Psoas muscle (tissue), 8 donors: ENCODE measurements at places on chromosomes 7 and 10.

- peaks cover 76% of the 10 kb centered on the region for H3K4me1 ChIP-seq
- DNase-seq = no peak
- H3K36me3 ChIP-seq = no peaks in the 10 kb centered on the region
These were observed 35.2 kb downstream of the EEPD1 start for GRCh38 chr7:36188266-36188665.

DNA sequence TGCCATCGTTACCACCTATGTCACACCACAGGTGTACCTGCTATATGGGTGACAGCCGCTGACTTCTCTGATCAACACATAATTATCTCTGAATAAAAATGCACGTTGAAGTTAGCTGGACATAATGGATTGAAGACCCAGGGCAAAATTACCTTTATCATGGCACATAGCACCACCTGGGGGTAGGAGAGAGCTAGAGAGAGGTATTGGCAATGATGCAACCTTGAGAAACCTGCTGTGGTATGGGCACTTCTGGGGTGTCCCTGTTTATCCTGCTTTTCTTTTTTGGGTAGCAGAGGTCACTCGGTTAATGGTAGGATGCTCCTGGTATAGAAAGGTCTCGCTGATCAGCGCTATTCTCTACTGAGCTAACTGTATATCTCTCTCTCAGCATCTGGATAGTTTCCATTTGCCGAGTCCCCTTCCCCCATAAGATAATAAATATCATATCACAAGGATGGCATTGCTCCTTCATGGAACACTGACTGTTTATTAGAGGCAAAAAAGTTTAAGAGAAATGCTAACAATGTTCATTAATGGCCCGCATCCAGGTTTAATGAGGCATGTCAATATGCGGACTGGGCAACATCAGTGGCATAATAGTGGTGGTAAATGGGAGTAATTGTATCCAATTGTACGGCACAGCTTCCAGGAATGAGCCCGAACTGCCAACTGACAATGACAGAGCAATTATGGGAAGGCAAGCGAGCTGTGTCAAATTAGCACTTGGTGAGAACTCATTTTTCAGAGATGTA is 323.1 kb downstream of the TFEC start:
- H3K27ac ChIP-seq = no peak overlapping the region
- no peak for DNase-seq
- no peaks in the 10 kb centered on the region for H3K27me3 ChIP-seq
- H3K4me1 ChIP-seq = no peaks in the 10 kb centered on the region
- no peak overlapping the region for H3K4me3 ChIP-seq
- H3K36me3 ChIP-seq = no peaks in the 10 kb centered on the region

- no peak overlapping the region for H3K4me3 ChIP-seq
- no peak for DNase-seq
- no peak overlapping the region for H3K27ac ChIP-seq
- no peaks in the 10 kb centered on the region for H3K4me1 ChIP-seq
- no peaks in the 10 kb centered on the region for H3K27me3 ChIP-seq
- H3K36me3 ChIP-seq = no peaks in the 10 kb centered on the region
These were observed 394.5 kb downstream of the SEMA3D start for GRCh38 chr7:84792231-84792893.

DNA sequence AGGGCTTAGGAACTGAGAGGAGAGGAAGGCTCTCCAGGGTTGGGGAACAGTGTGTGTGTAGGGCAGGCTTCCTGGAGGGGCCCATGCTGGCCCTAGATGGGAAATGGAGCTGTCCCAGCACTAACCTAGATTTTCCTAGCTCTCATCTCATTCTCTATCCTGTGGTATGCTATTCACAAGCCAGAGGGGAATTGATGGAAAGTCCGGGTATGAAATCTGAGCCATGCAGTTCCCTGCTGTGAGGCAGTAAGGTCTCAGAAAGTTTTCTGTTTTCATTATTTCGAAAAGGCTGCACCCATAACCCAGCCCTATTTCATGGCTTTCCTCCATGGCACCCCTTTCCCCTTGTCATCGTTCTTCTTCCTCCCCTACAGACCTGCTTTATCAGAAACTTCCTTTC is 220.3 kb downstream of the RPS24 start:
- no peak for DNase-seq
- H3K36me3 ChIP-seq = no peaks in the 10 kb centered on the region
- no peaks in the 10 kb centered on the region for H3K27me3 ChIP-seq
- H3K4me3 ChIP-seq = no peak overlapping the region
- no peak overlapping the region for H3K27ac ChIP-seq

GRCh38 chr10:22824520-22824919 is 103.3 kb upstream of the ARMC3 start:
- H3K36me3 ChIP-seq = no peaks in the 10 kb centered on the region
- DNase-seq = no peak
- no peaks in the 10 kb centered on the region for H3K27me3 ChIP-seq

GRCh38 chr10:70500812-70501301 is 22.3 kb downstream of the PALD1 start:
- no peaks in the 10 kb centered on the region for H3K27me3 ChIP-seq
- H3K4me3 ChIP-seq = no peak overlapping the region
- no peaks in the 10 kb centered on the region for H3K36me3 ChIP-seq
- H3K4me1 ChIP-seq = peaks cover 15% of the 10 kb centered on the region
- H3K27ac ChIP-seq = peak overlapping the region; percentile 20

DNA sequence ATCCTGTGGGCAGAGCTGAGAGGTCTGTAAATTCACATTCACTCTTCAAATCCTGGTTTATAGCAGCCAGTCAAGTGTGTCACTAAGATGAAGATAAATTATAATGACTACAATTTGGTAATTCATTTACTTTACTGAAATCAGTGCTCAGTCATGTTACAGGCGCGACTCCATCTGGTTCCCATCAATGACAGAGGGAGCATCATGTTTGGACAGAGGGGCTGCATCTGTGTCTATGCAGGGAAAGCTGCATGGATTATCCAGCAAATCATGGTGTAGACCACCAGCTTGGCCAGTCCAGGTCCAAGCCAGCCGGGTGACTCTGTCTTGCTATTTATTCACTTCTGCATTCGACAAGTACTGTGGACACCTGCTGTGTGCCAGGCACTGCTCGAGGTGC is 214.1 kb upstream of the ZNF32 start:
- DNase-seq = no peak
- peak overlapping the region; percentile 66 for H3K27ac ChIP-seq
- no peak overlapping the region for H3K4me3 ChIP-seq
- H3K36me3 ChIP-seq = no peaks in the 10 kb centered on the region

- no peak overlapping the region for H3K27ac ChIP-seq
- H3K4me3 ChIP-seq = peak overlapping the region; percentile 31
- H3K27me3 ChIP-seq = peaks cover 7% of the 10 kb centered on the region
These were observed 4.2 kb downstream of the AHR start for GRCh38 chr7:17302575-17303142.

DNA sequence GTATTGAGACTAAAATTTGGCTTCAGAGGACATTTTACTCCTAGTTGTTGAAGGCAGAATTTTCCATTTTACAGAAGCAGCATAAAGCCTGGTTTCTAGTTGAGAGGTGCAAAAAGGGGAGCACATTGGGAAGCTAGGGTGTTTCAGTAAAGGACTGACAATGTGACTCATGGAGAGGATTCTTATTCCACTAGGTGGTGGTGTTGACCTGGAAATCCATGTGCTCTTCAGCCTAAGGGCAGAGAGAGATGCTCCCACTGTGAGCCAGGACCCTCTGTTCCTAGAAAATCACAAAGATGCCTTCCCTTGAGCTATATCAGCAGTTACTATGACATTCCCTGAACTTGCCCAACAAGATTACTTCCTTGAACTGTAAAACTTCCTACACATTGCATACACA is 687.8 kb downstream of the IPMK start:
- no peak for DNase-seq
- H3K4me3 ChIP-seq = no peak overlapping the region
- no peaks in the 10 kb centered on the region for H3K36me3 ChIP-seq
- no peak overlapping the region for H3K27ac ChIP-seq
- no peaks in the 10 kb centered on the region for H3K4me1 ChIP-seq

- H3K4me3 ChIP-seq = no peak overlapping the region
- H3K27ac ChIP-seq = no peak overlapping the region
- no peaks in the 10 kb centered on the region for H3K4me1 ChIP-seq
- no peaks in the 10 kb centered on the region for H3K27me3 ChIP-seq
- H3K36me3 ChIP-seq = no peaks in the 10 kb centered on the region
These were observed 29.5 kb upstream of the INSIG1 start for GRCh38 chr7:155268211-155268610.

GRCh38 chr10:110843031-110843430 is 28.7 kb upstream of the PDCD4 start:
- H3K27me3 ChIP-seq = no peaks in the 10 kb centered on the region
- no peak for DNase-seq
- no peak overlapping the region for H3K4me3 ChIP-seq
- H3K27ac ChIP-seq = no peak overlapping the region
- no peaks in the 10 kb centered on the region for H3K4me1 ChIP-seq
- H3K36me3 ChIP-seq = peaks cover 19% of the 10 kb centered on the region

GRCh38 chr7:45117582-45117981 is 6.1 kb upstream of the TBRG4 start:
- no peak for DNase-seq
- no peaks in the 10 kb centered on the region for H3K27me3 ChIP-seq
- H3K4me1 ChIP-seq = no peaks in the 10 kb centered on the region
- H3K27ac ChIP-seq = no peak overlapping the region
- no peaks in the 10 kb centered on the region for H3K36me3 ChIP-seq

DNA sequence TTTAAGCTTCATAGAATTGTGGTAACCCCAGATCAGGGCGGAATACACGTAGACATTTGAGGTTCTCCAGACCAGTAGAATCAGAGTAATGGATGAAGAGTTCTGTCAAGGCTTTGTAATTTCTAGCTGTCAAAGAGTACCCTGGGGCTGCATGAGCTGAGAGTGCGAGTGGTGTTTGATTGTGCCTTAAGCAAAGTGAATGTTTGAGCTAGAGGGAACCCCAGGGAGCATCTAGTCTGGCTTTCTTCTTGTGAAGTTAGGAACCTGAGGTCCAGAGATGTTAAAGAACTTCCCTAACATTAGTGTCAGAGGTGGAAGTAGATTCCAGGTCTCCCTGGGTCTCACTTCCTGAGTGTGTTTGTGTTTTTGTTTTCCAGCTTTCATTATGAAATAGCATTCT is 212.3 kb upstream of the FZD1 start:
- H3K36me3 ChIP-seq = no peaks in the 10 kb centered on the region
- DNase-seq = no peak
- H3K4me3 ChIP-seq = no peak overlapping the region
- no peaks in the 10 kb centered on the region for H3K4me1 ChIP-seq
- H3K27ac ChIP-seq = no peak overlapping the region

GRCh38 chr7:115678086-115678982 is 352.2 kb downstream of the TFEC start:
- no peaks in the 10 kb centered on the region for H3K36me3 ChIP-seq
- H3K27ac ChIP-seq = no peak overlapping the region
- no peak for DNase-seq
- H3K4me3 ChIP-seq = no peak overlapping the region
- no peaks in the 10 kb centered on the region for H3K4me1 ChIP-seq

- no peaks in the 10 kb centered on the region for H3K36me3 ChIP-seq
- H3K4me1 ChIP-seq = no peaks in the 10 kb centered on the region
- no peaks in the 10 kb centered on the region for H3K27me3 ChIP-seq
- H3K27ac ChIP-seq = no peak overlapping the region
- H3K4me3 ChIP-seq = no peak overlapping the region
- DNase-seq = no peak
These were observed 79.5 kb downstream of the CARD11 start for GRCh38 chr7:2964208-2964607.

DNA sequence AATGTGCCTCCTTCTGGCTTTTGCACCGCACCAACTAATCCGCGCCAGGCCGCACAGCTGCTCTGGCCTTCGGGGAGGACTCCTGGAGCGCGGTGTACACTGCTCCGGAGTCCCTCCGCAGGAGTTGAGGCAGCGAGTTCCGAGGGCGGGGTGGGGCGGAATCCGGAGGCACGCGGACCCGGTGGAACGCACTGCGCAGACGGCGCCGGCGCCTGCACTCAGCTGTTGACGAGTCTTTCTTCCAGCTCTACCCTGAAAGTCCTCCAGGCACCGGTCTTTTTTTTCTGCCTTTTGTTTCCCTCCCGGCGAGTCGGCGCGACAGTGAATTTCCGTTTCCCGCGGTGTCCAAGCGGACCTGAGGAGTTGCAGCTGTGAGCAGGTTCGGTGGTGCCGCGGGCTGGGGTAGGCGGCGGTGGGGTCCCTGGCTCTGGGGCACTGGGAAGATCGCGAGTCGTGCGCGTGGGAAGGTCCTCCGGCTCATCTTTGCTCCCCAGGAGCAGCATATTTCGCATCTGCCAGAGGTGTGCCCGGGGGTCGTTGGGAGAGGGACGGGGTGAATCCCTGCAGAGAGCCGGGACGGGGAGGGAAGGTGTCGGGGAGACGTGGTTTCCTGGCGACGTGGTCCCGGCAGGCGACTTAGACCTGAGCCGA is 44.1 kb downstream of the SFTPD start:
- peak overlapping the region; percentile 86 for H3K4me3 ChIP-seq
- DNase-seq = peak; percentile 68
- no peaks in the 10 kb centered on the region for H3K36me3 ChIP-seq
- H3K4me1 ChIP-seq = no peaks in the 10 kb centered on the region
- H3K27me3 ChIP-seq = no peaks in the 10 kb centered on the region

DNA sequence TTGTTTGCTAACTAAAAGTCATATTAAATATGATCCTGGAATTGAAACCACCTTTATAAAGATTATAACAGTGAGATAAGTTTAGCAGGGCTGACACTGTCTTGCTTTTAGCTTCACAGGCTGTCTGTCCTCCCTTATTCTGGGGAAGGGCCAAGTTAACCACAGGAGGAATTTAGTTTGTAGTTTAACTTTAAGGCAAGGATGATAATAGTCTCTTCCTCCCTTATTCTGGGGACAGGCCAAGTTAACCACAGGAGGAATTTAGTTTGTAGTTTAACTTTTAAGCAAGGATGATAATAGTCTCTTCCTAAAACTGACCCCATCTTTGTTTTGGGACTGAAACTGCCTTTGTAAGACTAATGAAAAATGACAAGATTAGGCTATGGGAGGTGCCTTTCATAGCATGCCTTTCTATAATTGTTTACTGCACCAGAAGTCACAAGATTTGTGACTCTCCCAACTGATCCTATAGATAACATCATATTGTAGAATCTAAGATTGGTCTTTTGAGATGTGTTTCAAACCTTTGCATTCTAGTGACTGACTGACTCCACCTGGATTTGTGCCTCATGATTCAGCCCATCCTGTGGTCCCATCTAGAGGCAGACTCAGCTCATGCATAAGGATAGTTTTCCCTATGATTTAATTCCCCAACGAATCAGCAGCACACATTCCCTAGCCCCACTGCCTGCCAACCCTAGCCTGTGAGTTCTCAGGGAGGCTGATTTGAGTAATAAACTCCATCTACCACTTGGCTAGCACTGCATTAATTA is 212.0 kb downstream of the MAGI2 start:
- DNase-seq = no peak
- H3K27ac ChIP-seq = no peak overlapping the region
- no peaks in the 10 kb centered on the region for H3K36me3 ChIP-seq

- peaks cover 51% of the 10 kb centered on the region for H3K4me1 ChIP-seq
- H3K27ac ChIP-seq = peak overlapping the region; percentile 5
- DNase-seq = no peak
- H3K27me3 ChIP-seq = no peaks in the 10 kb centered on the region
- H3K4me3 ChIP-seq = no peak overlapping the region
- H3K36me3 ChIP-seq = no peaks in the 10 kb centered on the region
These were observed 79.6 kb downstream of the SH3PXD2A start for GRCh38 chr10:103775776-103776175.
